Activated CD4-positive, alpha-beta T cell treated with anti-CD3 and anti-CD28 coated beads, Interleukin-2, amount 50 U/mL, for 48 hours (primary cell): ENCODE measurements at places on chromosomes 12 and 14.

GRCh38 chr14:96274543-96274942, 18.5 kb downstream of the BDKRB1 start:
- DNase-seq = no peak

DNA sequence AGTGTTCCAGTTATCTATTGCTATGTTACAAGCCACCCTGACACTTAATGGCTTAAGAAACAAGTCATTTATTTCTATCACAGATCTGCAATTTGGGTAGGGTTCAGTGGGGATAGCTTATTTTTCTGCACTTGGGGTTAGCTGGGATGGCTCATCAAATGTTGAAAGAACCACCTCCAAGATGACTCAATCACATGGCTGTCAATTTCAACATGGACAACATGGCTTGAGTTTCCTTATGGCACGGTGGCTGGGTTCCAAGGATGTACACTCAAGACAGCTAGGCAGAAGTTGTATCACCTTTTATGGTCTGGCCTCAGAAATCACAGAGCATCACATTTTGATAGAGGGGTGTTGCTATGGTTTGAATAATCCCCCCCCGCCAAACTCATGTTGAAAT, 24.5 kb upstream of the IGF1 start:
- no peak for DNase-seq

DNA sequence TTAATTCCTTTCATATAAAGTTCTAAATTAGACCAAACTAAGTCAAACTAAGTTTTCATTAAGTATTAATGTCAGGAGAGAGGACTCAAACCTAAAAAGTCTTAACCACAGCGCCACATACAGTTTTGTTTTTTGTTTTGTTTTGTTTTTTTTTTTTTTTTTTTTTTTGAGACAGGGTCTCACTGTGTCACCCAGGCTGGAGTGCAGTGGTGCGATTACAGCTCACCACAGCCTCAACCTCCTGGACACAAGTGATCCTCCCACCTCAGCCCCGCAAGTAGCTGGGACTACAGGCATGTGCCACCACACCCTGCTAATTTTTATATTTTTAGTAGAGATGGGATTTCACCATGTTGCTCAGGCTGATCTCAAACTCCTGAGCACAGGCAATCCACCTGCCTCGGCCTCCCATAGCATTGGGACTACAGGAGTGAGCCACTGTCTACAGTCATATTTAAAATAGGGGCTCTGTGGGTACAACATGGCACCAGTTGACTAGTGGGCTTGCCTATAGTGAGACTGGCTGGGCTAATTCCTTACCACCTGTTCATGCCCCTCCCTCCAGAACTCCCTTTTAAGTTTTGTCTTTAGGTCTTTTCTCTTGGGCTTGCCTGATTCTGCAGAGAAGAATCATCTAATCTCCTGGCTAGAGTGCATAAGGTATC, 110.2 kb downstream of the PPP2R5E start:
- no peak for DNase-seq

- DNase-seq = no peak
Measured at GRCh38 chr14:26233118-26233517, 364.7 kb downstream of the NOVA1 start.

DNA sequence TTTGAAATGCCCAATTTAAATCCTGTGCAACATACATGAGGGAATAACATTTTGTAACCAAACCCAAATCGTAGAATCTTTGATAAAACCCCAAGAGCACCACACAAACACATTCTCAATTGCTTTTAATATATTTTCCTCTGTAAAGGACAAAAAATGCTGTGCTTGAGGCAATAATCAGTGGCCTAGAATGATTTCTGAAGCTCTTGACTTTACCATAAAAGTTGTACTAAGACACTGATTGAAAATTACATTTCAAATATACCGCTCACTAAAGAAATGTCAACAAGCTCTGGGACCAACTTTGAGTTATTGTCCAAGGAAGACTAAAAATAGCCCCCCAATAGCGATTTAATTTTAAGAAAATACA, 1.5 kb downstream of the EML5 start:
- DNase-seq = no peak

- no peak for DNase-seq
Measured at GRCh38 chr14:54606631-54607133, 39.8 kb downstream of the SAMD4A start.

DNA sequence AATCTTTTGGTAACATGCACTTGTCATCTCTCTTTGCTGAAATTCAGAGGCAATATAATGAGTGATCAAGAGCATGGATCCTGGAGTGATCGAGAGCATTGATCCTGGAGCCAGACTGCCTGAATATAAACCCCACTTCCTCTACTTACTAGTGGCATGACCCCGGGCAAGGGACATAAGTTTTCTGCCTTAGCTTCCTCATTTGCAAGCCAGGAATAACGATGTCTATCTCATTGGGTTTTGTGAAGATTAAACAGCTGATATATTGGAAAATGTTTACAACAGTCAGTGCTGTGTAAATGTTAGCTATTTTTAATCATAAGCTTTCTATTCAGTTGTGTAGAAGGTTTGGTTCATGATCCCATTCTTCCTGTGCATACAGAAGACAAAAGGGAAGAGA, 2.4 kb upstream of the CSRNP2 start:
- no peak for DNase-seq

DNA sequence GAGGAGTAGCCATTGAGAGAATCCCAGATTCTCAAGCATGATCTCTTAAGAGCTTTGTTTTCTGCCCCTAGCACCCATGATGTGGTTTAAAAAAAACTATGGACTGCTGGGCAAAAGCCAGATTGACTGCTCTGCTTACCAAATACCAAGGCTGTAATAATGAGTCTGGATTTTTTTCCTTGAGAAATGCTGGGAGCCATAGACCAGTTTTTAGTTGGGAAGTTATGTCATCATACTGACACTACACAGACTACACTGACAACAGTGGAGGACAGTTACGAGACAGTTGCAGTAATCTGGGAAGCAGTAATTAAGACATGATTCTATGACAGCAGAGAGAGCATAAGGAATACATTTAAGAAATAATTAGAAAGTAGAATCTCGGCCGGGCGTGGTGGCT, 35.8 kb downstream of the SPATA7 start:
- DNase-seq = no peak

- no peak for DNase-seq
Measured at GRCh38 chr12:31000751-31001150, 72.9 kb upstream of the DDX11 start.

DNA sequence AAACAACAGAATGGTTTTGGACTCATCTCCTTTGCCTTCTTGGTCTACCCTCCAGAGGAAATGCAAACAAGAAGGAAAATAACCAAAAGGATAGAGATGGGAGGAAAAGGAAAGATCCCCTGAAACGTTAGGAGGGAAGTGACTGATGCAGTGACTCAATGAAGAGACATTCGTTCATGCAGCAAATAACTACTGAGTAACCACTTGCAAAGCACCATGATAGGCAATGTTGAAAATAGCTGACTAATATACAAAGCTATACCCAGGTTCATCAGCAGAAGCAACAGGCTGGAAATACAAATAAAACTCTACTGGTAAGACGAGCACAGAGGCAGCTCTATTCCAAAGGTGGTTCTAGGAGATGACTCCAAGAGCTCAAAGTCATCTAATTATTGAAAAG, 41.8 kb downstream of the R3HDM2 start:
- no peak for DNase-seq

DNA sequence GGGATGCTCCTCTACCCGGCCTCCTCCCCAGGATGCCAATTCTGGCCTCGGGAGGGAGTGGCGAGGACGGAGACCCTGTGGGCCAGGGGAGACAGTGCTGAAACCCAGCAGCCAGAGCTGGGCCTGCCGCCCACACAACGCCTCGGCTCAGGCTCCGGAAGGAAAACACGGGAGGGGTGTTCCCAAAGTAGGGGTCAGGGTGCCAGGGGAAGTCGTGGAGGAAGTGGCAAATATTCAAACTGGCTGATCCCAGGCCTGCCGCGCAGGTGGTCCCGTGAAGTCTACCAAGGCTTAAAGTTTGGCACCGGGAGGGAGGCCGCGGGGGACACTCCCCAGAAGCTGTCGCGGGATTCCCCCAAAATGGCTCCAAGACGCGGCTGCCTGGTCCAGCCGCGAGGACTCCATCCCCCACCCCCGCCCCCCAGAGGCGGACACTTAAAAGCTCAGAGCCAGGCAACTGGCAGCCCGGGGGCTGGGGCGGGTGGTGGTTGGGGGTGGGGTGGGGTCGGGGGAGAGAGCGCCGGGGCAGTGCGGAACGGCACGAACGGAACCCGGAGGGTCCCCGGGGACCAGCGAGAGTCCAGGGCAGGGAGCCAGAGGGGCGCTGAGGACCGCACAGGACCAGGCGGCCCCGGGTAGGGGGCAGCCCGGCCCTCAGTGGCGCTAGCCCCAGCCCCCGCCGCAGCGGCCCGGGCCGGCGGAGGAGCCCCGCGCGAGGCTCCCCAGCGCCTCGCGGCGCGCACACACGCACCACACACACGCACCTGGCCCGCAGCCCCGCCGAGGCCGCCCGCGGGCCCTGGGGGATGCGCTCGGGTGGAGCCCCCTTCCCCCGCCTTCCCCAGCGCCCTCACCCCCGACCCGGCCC, 20.0 kb downstream of the BEGAIN start:
- DNase-seq = no peak

GRCh38 chr14:71551291-71551950, 380.8 kb upstream of the RGS6 start:
- DNase-seq = no peak

- no peak for DNase-seq
Measured at GRCh38 chr12:22797701-22798100, 172.7 kb downstream of the ETNK1 start.

DNA sequence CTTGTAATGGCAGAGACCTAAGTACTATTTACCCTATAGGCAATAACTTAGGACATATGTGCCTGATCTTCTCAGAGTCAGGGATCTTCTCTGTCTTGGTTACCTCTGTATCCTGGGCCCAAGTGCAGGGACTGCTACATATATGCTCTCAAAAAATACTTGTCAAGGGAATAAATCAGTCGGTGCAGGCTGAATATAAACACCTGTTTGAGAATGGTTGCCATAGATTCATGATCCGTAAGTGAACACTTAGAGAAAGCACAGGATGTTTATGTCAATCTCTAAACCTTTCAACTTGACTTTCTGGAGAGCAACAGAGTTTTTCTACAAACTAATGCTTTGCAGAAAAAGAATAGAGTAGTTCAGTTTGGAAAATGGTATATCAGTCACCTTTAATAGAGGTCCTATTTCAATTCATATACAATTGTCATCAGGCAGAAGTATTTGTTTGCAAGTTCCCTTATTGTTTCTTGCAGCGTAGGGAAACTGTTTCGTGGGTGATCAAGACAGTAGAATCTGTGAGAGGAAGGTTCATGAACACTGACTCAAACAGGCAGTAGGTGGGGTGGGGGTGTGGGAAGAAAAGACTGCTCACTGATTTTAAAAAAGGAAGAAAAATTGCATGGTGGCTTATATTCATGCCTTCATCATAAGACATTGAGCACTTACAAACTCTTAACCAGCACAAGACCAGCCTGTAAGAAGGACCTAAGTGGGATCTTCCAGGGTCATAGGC, 6.0 kb upstream of the UBE2N start:
- DNase-seq = no peak

DNA sequence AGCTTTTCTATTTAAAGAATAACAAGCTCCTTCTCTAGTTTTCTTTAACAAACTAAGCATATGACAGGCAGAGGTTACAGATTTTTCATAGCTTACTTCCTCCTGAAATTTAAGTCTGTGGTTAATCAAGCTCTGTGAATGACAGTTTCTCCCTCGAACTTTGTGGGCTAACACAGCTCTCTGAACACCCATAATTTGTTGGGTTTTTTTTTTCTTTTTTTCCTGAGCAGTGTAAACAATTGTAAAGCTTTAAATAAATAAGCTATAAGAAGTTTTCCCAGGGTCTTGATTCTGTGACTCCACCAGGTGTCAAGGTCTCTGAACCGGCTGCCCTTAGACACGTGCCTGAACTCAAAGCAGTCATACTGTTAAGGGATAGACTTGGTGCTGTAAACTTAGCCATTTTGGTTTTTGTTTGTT, 128.1 kb upstream of the AMIGO2 start:
- DNase-seq = no peak

DNA sequence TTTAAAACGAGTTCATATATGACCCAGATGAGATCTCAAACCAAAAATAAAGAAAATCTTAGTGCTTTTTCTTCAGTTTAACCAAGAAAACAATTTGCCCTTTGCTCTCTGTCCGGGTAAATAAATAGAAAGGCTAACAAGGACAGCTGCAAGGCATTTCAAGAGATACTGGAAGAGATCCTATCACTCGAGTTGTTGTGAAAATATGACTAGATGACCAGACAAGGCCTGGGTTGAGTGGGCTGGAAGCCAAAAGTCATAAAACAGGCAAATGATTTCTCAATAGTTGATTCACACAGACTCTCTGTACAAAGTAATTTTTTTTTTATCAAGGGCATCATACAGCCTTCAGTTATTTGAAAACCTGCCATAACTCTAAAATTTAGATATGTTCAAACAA, 55.9 kb upstream of the AVPR1A start:
- DNase-seq = no peak

DNA sequence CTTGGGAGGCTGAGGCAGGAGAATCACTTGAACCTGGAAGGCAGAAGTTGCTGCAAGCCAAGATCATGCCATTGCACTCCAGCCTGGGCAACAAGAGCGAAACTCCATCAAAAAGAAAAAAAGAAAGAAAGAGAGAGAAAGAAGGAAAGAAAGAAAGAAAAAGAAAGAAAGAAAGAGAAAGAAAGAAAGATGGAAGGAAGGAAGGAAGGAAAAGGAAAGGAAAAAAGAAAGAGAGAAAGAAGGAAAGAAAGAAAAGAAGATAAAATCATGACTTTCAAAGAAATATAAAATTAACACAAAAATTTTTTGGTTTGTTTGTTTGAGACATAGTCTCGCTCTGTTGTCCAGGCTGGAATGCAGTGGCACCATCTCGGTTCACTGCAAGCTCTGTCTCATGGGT, 22.2 kb upstream of the DAAM1 start:
- DNase-seq = no peak

GRCh38 chr12:53005215-53005985, 856 bp upstream of the EIF4B start:
- peak; percentile 10 for DNase-seq

DNA sequence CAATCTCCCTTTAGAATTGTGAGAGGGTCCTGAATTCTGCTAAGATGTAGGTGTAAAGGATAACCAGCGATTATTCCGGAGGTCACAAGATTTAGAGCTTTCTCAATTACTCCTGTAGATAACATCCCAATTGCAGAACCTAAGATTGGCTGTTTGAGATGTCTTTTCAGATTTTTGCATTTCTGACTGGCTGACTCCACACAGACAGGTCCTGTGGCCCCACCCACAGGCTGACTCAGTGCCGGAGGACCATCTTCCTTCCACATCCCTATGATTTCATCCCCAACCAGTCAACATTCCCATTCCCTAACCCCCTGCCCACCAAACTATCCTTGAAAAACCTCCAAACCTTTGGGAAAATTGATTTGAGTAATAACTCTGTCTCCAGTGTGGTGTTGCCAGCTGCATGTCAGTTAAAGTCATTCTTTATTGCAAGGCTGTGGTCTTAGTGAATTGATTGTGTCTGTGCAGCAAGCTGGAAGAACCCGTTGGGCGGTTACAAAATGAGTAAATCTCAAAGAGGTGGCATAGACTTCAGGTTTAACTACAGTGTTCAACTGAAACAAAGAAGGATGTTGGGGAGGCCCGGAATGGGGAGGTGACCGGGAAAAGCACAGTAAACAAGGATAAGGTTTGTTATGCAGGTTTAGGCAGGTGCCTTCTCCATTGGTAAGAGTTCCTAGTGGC, 10.6 kb downstream of the FNTB start:
- no peak for DNase-seq

- no peak for DNase-seq
Measured at GRCh38 chr14:66360366-66360926, 125.7 kb upstream of the CCDC196 start.

GRCh38 chr14:93859957-93860356, 67.2 kb upstream of the FAM181A start:
- no peak for DNase-seq

GRCh38 chr14:89965839-89966238, 10.1 kb downstream of the TDP1 start:
- DNase-seq = no peak
